ENCODE measurements at places on chromosomes 12 and 14.

- DNase-seq: no peak
These were observed 30.8 kb upstream of the PNMA1 start for GRCh38 chr14:73744874-73745529.

- DNase-seq: no peak
These were observed 1373.7 kb downstream of the LRFN5 start for GRCh38 chr14:42980419-42980818.

DNA sequence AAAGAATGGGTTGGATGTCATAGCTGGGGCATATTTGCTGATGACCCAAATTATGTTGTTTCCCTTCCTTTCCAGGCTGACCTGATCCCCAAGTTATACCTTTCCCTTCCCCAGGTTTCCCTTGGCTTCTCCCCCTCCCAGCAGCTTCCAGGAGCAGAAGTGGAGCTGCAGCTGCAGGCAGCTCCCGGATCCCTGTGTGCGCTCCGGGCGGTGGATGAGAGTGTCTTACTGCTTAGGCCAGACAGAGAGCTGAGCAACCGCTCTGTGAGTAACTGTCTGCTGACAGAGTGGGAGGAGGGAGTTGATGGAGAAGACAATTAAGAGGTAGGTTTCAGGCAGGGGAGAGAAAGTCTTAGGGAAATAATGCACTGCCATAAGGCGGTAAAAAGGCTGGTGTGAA lies 25.0 kb downstream of the A2ML1 start:
- no peak for DNase-seq

DNA sequence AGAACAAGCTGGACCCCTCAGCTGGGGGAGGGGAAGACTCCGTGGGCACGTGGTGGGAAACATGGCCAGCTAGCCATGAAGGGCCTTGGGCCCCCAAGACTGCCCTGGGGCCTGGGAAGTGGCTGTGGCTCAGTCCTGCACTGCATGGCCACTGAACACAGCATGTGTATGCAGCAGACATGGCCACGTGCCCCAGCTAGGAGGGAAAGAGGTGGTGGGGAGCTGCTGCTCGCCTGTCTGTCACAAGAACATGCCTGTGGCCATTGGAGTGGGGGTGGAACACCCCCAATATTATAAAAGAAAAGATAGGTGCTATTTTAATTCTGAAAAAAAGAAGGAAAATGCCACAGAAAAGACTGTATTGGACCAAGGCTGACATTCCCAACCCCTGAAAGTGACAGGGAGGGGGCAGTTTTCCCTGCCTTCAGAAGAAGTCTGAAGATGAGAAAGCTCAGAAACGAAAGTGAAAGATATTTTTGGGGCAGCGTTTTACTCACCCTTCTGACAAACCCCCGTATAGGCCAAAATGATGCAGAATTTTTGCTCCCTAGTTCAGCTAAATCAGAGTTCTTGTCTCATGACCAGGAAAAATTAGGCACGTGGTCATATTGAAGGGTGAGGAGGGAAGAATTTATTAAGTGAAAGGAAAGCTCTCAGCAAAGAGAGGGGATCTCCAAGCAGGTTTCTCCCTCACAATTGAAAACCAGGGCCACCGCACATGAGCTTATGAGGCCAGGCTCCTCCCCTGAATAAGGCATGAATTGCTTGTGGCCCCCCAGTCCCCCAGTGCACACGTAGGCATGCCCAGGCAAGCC lies 35.2 kb upstream of the PCNX1 start:
- no peak for DNase-seq

DNA sequence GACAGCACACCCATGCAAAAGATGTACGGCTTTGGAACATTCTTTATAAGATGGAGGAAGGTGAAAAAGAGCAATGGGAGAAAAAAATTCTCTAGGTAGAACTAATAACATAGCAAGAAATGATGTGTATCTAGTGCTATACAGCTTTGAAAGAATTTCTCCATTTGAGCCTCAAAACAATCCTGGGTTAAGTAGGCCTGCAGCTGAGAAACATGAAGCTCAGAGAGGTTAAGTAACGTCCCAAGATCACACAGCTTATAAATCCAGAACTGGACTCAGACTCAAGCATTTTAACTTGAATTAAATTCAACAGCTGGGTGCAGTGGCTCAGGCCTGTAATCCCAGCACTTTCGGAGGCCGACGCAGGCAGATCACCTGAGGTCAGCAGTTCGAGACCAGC lies 32.9 kb downstream of the TTC7B start:
- DNase-seq: no peak

GRCh38 chr14:96917442-96917963 lies 120.3 kb downstream of the VRK1 start:
- DNase-seq: no peak

DNA sequence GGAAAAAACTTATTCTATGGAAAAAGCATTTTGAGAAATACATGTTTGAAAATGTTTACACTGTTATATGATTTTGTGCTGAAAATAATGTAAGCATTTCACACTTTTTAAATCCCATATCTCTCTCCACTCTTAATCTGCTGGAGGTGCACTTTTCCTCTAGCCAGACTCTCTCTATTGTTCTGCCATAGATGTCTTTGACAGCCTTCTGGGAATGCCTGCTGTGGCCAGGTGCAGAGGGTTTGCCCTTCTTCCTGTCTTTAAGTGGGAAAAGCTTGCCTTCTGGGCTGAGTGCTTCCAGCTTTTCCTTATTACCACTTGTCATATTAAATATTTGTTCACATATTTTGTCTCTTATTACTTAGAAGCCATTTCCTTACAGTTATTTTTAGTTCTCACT lies 60.1 kb upstream of the PPM1H start:
- DNase-seq: no peak

GRCh38 chr14:47857646-47858045 lies 182.2 kb upstream of the MDGA2 start:
- DNase-seq: no peak

- DNase-seq: no peak
These were observed 22.9 kb downstream of the KCNA1 start for GRCh38 chr12:4932576-4932975.

GRCh38 chr12:77816196-77816595 lies 14.5 kb upstream of the NAV3 start:
- no peak for DNase-seq

DNA sequence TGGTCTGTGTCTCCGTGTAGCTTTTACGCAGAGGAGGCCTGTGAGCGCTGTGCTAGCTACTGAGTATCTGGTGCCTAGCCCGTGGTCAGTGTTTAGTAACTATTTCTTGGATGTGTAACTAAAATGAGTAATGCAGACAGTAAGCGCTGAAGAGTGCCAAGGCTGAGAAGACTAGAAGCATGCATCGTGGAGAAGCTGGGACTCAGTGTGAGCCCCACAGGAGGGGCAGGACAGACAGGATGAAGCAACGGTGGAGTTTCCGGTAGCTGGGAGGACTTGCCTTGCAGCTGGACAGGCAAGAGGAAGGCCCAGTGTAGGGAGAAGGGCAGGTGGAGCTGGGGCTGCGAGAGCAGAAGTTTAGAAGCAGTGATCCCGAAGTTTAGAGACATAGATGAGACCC lies 233.4 kb upstream of the FKBP4 start:
- no peak for DNase-seq

GRCh38 chr14:88933191-88933590 lies 108.7 kb downstream of the TTC8 start:
- no peak for DNase-seq

- no peak for DNase-seq
These were observed 2.5 kb downstream of the COL2A1 start for GRCh38 chr12:48001505-48002413.

- DNase-seq: no peak
These were observed 47.2 kb downstream of the ATL1 start for GRCh38 chr14:50607181-50607580.

- DNase-seq: no peak
These were observed 84.4 kb downstream of the C2CD5 start for GRCh38 chr12:22459838-22460490.

- peak; percentile 50 for DNase-seq
These were observed 84.9 kb upstream of the ADAMTS20 start for GRCh38 chr12:43636725-43637463.

DNA sequence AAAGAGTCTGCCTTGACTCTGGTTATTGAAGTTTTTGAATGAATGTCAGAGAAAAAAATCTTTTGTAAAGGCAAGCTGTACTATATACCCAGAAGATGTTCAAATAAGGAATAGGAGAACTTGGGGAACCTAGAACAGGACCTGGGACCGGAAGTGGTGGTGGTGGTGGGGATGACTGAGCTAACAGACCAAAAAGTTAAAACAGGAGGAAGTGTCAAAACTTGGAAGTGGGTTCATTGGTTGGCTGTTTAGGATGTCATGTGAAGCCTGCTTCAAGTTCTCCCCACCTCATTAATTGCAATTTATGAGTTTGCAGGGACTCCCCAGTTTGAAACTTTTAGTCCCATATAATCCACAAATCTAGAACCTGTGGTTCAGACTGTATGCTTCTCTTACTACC lies 26.2 kb downstream of the PLXNC1 start:
- DNase-seq: no peak

DNA sequence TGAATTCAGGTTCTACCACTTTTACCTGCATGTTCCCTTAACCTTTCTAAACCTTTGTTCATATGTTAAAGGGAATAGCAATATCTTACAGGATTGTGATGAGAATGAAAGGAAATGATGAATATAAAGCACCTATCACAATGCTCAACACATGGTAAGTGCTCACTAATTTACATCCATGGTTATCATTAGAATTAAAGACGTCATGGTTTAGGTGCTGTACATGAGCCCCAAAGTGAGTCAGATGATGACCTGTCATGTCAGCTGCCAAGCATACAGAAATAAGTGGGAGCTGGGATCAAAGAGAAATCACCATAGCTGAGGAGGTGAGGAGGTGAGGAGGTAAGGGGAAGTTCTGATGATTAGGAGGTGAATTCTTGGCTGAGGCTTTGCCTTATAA lies 135.9 kb upstream of the ATP2B1 start:
- no peak for DNase-seq

DNA sequence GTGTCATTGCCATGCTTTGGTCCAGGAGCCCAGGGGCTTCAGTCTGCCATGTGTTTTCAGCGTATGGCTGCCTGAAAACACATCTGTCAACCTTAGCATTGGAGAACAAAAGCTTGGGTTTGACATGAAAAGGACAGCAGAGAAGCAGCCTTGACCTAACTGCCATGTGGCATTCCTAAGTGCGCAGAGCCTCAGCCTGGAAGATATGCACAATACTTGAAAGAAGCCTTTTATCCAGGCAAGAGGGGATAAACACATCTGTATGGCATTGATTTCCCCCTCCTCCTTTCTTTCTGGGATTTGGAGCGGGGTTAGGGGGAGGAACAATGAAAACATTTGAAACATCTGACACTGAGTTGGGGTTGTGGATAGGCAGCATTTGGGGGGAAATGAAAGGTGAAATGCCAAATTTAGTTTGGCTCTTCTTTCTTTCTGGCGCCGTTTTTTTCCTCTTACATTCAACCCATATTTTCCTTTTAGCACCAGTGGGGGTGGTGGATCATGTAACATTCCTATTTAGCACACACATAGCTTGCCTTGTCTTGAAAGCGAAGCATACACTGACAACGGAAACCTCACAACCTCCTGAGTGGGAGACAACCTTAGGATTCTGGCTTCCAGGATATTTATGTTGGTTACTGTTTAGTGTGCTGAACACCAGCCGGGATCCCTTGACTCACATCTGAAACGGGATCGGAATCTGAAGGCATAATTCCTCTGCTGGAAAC lies 177.0 kb downstream of the C12orf75 start:
- no peak for DNase-seq

DNA sequence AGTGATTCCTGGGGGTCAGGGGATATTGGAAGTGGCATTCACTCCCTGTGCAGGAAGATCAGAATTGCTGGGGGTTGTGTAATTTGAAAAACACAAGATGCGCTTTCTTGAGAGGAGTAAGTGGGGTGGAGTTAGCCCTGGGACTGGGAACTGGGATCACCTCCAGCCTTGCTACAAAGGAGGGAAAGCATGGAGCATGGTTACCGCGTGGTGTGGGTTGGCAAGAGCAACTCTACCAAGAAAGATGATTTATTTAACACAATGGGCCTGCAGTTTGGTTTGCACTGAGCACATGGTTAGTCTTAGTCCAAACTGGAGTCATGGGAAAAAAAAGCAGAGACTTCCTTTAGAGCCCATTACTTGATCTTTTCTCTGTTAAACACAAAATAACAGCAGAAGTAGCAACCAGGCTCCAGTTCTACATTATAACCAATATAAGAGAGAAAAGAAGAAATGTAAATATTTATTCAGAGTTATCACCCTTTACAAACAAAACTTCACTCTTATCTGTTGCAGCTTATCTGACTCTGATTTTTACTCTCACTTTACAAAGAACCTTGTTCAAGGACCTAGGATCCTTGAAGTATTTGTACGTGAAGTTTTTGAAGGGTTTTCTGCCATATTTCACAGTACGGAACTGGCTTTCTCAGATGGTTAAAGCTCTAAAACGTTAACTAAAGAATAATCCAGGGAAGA lies 2.1 kb upstream of the NIN start:
- DNase-seq: no peak

DNA sequence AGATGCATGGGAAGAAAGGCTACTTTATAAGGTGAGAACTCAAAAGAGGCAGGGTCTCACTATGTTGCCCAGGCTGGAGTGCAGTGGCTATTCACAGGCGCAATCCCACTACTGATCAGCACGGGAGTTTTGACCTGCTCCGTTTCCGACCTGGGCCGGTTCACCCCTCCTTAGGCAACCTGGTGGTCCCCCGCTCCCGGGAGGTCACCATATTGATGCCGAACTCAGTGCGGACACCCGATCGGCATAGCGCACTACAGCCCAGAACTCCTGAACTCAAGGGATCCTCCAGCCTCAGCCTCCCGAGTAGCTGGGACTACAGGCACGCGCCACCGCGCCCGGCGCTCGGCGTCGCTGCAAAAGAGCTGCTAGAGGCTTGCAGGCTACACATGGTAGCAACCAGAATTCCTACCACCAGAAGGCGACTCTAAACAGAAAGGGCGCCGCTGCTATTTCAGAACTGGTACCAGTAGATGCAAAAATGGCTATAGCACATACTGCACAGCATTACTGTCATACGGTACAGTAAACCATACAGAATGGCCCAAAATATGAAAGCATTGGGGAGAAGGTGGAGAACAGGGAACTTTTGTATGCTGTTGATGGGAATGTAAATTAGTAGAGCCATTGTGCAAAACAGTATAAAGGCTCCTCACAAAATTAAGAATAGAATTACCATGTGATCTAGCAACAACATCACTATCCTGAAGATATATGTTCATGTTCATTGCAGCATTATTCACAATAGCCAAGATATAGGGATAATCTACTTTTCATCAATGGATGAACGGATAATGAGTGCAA lies 1.2 kb upstream of the NEMF start:
- DNase-seq: no peak

GRCh38 chr12:54660320-54660962 lies 12.3 kb upstream of the DCD start:
- no peak for DNase-seq

- no peak for DNase-seq
These were observed 191.8 kb downstream of the BMP4 start for GRCh38 chr14:53764846-53765245.

DNA sequence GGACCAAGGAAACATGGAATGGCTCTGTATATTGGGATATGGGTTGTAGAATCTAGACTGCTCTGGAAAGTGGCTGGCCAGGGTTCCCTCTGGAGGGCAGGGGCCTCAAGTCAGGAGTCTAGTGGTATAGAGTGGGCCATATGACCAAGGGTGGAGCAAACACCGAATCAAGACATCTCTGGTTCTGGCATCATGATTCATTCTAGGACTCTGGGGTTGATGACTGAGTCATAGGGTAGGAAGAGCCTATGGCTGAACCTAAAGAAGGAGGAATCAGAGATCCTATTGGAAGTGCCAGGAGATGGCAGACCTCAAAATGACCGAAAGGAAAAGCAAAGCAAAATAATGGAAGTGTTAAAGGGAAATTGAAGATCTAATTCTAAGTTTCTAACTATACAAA lies 356.4 kb upstream of the PRICKLE1 start:
- no peak for DNase-seq

Data from epithelial cell of prostate (primary cell).